ENCODE measurements at places on chromosomes 2 and 18. TPM values are rescaled to one million over a fixed set of nuclear protein-coding genes. Genes with fewer than 3 reads are reported as not detected.

The ZNF396 gene
- 1.1 TPM for polyA plus RNA-seq

The TLX2 gene
- polyA plus RNA-seq, result not detected

The ATOH8 gene
- 4.1 TPM for polyA plus RNA-seq

The LRP1B gene
- not detected for polyA plus RNA-seq

The TEX44 gene
- not detected for polyA plus RNA-seq

The LOXHD1 gene
- not detected for polyA plus RNA-seq

The IL1B gene
- polyA plus RNA-seq, result 5.3 TPM

The LRRC30 gene
- polyA plus RNA-seq, result not detected

The GPR75 gene
- polyA plus RNA-seq, result not detected

The COL4A4 gene
- polyA plus RNA-seq, result under 0.01 TPM

The DSG2 gene
- polyA plus RNA-seq, result 28.9 TPM

DNA sequence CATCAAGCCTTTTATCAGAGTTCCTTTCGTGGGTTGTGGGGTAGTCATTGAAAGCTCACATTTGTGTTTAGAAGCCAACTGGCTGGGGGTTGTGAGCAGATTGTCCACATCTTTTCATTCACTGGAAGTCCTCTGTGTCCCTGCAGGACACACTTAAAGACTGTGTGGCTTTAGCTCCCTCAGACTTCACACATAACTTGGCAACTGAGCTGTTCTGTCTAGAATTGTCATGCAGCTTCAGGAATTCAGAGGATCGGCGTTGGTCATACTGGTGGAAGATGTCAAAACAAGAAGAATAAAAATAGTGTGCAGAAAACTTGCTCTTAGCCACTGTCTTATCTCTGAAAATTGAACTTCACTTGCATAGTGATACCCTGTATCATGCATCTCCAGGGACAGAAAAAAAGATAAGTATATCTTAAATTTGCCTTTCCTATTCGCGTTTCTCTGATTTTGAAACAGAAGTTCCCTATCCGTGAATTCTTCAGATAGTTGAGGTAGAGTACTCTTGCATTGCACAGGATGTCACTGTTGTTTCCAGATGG lies 49.6 kb downstream of the TRAPPC12 start:
- no peaks in the 10 kb centered on the region for H3K27me3 ChIP-seq
- no peaks in the 10 kb centered on the region for H3K4me1 ChIP-seq
- no peak overlapping the region for H3K27ac ChIP-seq
- no peak for DNase-seq
- H3K36me3 ChIP-seq, result peaks cover 6% of the 10 kb centered on the region

DNA sequence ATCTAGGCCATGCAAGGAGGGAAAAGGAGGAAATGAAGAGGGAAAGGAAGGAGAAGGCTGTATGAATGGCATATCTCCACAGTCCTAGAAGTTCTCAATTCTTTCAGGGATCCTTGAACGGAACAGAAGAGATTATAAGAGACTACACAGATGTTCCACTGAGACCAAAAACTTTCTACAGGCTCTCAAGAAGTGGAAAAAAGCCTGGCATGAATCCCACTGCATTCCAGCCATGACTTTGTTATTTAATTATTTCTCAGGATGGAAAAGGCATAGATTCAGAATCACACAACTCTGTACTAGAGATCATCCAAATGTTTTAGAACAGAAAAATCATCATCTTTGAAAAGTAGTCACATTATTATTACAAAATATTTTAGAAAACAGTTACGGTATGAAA lies 131.7 kb upstream of the CDH20 start:
- no peaks in the 10 kb centered on the region for H3K36me3 ChIP-seq
- H3K4me1 ChIP-seq, result no peaks in the 10 kb centered on the region
- DNase-seq, result no peak
- no peaks in the 10 kb centered on the region for H3K27me3 ChIP-seq
- H3K27ac ChIP-seq, result no peak overlapping the region

DNA sequence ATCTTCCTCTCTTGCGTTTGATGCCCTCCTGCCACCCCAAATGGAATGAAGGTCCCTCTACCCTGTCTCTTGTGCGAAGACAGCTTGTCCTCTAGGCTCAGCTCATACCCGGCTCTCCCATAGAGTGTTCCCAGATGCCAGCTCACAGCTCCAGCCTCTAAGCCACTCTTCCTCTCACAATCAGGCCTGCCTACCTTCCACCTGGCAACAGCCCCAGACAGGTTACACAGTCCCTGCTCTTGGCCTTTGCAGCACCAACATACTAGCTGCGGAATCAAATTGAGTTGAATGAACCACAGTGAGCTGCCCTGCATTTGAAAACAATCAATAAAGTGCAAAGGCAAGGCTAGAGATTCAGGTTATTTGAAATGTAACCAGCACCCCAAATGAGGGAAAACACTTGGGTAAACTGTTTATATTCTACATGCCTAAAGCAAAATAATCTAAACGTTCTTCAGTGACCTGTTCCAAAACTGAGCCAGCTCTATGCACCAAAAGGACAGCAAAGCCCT lies 105.1 kb downstream of the COL4A4 start:
- no peaks in the 10 kb centered on the region for H3K36me3 ChIP-seq
- no peak for DNase-seq
- H3K27ac ChIP-seq, result no peak overlapping the region

GRCh38 chr2:234881413-234882241 lies 70.2 kb upstream of the SH3BP4 start:
- no peak overlapping the region for H3K27ac ChIP-seq
- no peak overlapping the region for H3K4me3 ChIP-seq
- H3K27me3 ChIP-seq, result no peaks in the 10 kb centered on the region
- no peaks in the 10 kb centered on the region for H3K4me1 ChIP-seq
- no peaks in the 10 kb centered on the region for H3K36me3 ChIP-seq
- DNase-seq, result peak; percentile 92

DNA sequence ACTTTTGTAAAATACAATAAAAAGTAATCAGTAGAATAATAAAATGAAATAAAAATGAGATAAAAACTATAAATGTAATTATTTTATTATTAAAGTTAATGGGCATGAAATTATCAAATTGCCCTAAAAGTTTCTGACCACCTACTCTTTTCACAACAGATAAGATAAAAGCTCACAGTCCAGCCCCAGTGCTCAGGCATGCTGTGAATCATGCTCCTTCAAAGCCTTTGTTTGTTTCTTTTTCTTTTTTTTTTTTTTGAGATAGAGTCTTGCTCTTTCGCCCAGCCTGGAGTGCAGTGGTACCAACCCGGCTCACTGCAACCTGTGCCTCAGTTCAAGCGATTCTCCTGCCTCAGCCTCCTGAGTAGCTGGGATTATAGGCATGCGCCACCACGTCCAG lies 181.7 kb downstream of the ANKRD44 start:
- no peaks in the 10 kb centered on the region for H3K4me1 ChIP-seq
- H3K36me3 ChIP-seq, result peaks cover 4% of the 10 kb centered on the region
- no peak for DNase-seq
- H3K27ac ChIP-seq, result no peak overlapping the region

DNA sequence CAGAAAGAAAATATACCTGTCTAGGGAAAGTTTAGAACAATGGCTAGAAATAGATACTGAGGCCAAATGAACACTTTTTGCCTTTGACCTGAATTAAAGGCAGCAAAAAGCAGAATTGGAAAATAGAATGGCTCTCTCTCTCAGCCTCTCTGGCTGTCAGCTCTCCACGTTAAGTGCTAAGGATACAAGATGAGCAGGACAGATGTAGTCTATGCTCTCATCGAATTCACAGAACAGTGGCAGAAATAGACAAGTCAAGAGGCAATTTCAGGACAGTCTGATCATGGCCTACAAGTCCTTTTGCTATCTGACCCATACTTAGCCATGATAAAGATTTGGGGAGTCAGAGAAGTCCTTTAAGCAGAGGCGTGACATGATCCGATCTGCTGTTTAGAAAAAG lies 120.2 kb upstream of the CREB1 start:
- no peak overlapping the region for H3K27ac ChIP-seq
- no peaks in the 10 kb centered on the region for H3K36me3 ChIP-seq
- no peaks in the 10 kb centered on the region for H3K4me1 ChIP-seq
- no peak for DNase-seq
- no peaks in the 10 kb centered on the region for H3K27me3 ChIP-seq
- H3K4me3 ChIP-seq, result no peak overlapping the region

- DNase-seq, result no peak
- peak overlapping the region; percentile 79 for H3K4me3 ChIP-seq
- H3K36me3 ChIP-seq, result no peaks in the 10 kb centered on the region
- peak overlapping the region; percentile 83 for H3K27ac ChIP-seq
- H3K4me1 ChIP-seq, result peaks cover 30% of the 10 kb centered on the region
Observed at GRCh38 chr2:207768866-207769596, 675 bp downstream of the FZD5 start.

- DNase-seq, result peak; percentile 22
- no peak overlapping the region for H3K4me3 ChIP-seq
- no peaks in the 10 kb centered on the region for H3K27me3 ChIP-seq
- peaks cover 22% of the 10 kb centered on the region for H3K4me1 ChIP-seq
- H3K36me3 ChIP-seq, result no peaks in the 10 kb centered on the region
Observed at GRCh38 chr2:231190531-231191197, 7.8 kb upstream of the ARMC9 start.

- peak; percentile 73 for DNase-seq
- peaks cover 1% of the 10 kb centered on the region for H3K4me1 ChIP-seq
- peaks cover 14% of the 10 kb centered on the region for H3K36me3 ChIP-seq
- no peaks in the 10 kb centered on the region for H3K27me3 ChIP-seq
- H3K4me3 ChIP-seq, result no peak overlapping the region
Observed at GRCh38 chr2:231297108-231297908, 98.2 kb upstream of the B3GNT7 start.

- H3K4me3 ChIP-seq, result no peak overlapping the region
- H3K27ac ChIP-seq, result no peak overlapping the region
- H3K4me1 ChIP-seq, result no peaks in the 10 kb centered on the region
- no peaks in the 10 kb centered on the region for H3K27me3 ChIP-seq
Observed at GRCh38 chr2:25651782-25652455, 21.5 kb downstream of the DTNB start.

DNA sequence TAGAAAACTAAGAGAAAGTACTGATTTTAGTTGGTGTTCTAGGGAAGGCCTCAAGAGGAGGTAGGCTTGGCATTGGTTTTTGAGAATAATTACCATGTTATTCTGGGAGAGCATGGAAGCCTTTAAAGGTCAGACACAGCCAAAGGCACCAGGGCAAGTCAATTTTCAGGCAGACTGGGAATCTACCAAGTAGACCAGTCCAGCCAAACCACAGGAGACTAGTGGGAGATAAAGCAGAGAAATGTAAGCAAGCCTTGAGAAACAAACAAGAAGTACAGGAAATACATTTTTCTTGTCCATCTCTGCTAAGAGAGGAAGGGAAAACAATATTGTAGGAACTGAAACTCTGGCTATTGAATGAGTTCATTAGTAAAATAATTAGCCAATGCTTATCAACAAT lies 5.5 kb upstream of the CCDC68 start:
- H3K4me3 ChIP-seq, result no peak overlapping the region
- H3K36me3 ChIP-seq, result no peaks in the 10 kb centered on the region
- no peaks in the 10 kb centered on the region for H3K27me3 ChIP-seq

- peaks cover 24% of the 10 kb centered on the region for H3K4me1 ChIP-seq
- no peak overlapping the region for H3K27ac ChIP-seq
- no peaks in the 10 kb centered on the region for H3K36me3 ChIP-seq
- H3K27me3 ChIP-seq, result no peaks in the 10 kb centered on the region
- no peak for DNase-seq
Observed at GRCh38 chr2:60505880-60506260, 47.6 kb downstream of the BCL11A start.

DNA sequence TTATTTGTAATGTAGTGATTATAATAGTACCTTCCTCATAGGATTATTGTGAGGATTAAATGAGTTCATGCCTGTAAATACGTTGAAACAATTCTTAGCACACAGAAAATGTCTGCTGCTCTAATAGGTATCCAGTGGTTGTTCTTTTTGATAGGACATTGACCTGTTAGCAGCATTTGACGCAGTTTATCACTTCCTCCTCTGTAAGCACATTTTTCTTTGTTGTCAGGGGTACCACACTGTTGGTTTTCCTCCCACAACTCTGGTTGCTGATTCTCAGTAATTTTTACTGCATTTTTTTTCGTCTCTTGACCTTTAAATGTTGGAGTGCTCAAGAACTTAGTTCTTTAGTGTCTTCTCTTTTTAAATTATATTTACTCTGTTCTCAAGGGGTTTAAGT lies 15.4 kb downstream of the PPM1B start:
- H3K27ac ChIP-seq, result no peak overlapping the region
- no peaks in the 10 kb centered on the region for H3K27me3 ChIP-seq
- DNase-seq, result peak; percentile 15
- H3K36me3 ChIP-seq, result peaks cover 9% of the 10 kb centered on the region
- H3K4me1 ChIP-seq, result peaks cover 3% of the 10 kb centered on the region

All from small intestine (tissue), 16 donors.